ENCODE measurements at places on chromosomes 3 and 15. TPM values are rescaled to one million over a fixed set of nuclear protein-coding genes. Genes with fewer than 3 reads are reported as not detected.

RLBP1 gene
- total RNA-seq = not detected

- DNase-seq = no peak
Observed at GRCh38 chr15:66716656-66717020, 14.6 kb downstream of the SMAD6 start.

DNA sequence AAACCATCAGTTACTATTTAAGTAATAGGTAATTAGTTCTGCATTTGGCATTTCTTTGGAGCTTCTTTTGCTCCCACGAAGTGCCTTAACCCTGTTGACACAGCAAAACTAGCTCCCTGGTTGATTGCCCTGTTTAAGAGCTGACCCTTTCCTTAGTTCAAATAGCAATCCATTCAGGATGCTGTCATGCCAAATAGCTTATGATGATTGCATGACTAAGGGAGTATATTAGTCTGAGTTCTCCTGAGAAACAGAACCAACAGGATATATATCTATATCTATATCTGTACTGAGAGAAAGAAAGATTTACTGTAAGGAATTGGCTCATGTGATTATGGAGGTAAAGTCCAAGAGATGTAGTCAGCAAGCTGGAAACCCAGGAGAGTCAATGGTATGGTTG is 50.3 kb upstream of the SPRED1 start:
- no peak for DNase-seq

DNA sequence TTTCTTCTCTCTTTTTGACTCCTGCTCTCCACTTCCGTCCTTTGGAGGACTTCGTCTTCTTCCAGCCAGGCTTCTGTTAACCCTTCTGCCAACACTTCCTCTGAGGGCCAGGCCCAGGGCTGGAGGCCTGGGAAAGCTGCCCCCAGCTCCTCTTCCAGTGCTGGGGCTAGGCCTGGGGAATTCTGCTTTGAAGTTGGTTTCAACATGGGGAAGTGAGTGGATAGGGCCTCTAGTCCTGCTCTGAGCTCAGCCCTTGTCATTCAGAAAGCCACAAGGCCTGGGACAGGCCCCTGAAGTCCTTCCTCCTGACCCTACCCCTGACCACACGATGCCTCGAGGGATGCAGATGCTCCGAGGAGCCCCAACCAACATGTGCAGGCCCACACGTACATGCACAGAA is 53.9 kb upstream of the HERC1 start:
- peak; percentile 72 for DNase-seq

- DNase-seq = no peak
Observed at GRCh38 chr15:97248376-97248775, 712.1 kb upstream of the ARRDC4 start.
